8988T (cell line): ENCODE measurements at places on chromosomes 4 and X.

GRCh38 chrX:118528071-118528737 lies 32.6 kb downstream of the DOCK11 start:
- DNase-seq: no peak

GRCh38 chr4:89720981-89721380 lies 116.0 kb downstream of the SNCA start:
- DNase-seq: no peak

GRCh38 chr4:12993923-12994322 lies 490.2 kb downstream of the RAB28 start:
- DNase-seq: no peak

GRCh38 chrX:19702856-19703255 lies 184.5 kb downstream of the SH3KBP1 start:
- DNase-seq: no peak

DNA sequence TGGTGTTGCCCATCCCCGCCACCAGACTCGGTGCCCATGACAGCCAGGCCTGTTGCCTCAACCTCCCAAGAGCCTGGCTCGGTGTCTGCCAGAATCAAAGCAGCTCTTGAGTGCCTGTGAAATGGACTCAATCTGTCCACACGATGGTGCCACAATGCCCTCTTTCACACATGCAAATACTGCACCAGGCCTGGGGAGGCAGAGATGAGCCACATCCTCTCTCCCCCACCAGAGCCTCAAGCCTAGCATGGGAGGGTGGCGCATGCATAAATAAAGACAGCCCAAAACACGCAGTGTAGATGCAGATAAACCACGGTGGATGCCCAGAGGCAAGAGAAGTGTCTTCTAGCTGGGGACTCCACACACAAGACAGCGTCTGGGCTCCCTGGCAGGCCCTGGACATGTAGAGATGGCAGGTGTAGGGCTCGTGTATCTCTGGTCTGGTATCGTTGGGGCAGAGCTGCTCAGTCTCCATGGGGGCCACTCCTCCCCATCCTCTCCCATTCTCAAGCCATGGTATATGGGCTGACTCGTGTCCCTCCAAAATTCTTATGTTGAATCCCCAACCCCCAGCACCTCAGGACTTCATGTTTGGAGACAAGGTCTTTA lies 65.6 kb downstream of the JAKMIP1 start:
- peak; percentile 74 for DNase-seq

GRCh38 chr4:79325864-79326328 lies at the start of gene NAA11:
TSS of gene NAA11 (minus strand) at chr4:79326061. CDS start at chr4:79325877, 184 bp downstream.
- DNase-seq: no peak

GRCh38 chr4:107060388-107060787 lies 24.3 kb upstream of the DKK2 start:
- no peak for DNase-seq

- no peak for DNase-seq
Observed at GRCh38 chr4:73735231-73735630, 5.1 kb upstream of the CXCL8 start.

DNA sequence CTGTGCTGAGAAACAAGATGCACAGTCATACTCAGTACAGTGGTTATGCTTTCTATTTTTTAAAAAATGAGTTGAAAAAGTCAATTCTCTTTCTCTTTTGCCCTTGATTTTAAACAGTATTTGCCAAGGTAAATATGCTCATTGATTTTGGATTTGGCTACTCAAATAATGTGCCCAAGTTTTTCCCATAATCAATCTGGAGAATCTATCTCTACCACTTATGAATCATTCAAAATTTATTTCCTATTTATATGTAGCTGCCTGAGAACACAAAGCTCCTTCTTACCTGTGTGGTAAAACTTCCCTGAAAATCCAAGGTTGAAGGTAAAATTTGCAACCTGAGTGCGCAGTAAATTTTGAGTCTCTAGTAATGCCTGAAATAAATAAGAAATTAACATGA lies 136.5 kb downstream of the NDST4 start:
- no peak for DNase-seq

DNA sequence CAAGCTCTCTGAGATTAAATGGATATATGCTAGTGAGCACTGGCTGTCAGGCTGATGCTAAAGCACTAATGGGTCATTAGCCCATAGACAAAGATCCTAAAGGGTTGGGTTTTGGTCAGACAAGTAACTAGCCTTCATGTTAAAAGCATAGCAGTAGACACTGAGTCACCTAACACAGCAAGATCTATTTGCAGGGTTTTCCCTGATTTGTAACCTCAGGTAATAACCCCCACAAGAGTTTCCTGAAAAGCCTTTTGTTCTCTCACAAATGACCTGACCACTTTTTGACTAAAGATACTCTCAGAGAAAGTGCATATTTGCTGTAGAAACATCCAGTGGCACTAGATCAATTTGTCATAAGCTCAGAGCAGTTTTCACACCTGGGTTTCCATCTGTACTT lies 251.1 kb upstream of the TEX13A start:
- no peak for DNase-seq

GRCh38 chr4:155548173-155548572 lies 118.5 kb upstream of the GUCY1A1 start:
- DNase-seq: no peak

DNA sequence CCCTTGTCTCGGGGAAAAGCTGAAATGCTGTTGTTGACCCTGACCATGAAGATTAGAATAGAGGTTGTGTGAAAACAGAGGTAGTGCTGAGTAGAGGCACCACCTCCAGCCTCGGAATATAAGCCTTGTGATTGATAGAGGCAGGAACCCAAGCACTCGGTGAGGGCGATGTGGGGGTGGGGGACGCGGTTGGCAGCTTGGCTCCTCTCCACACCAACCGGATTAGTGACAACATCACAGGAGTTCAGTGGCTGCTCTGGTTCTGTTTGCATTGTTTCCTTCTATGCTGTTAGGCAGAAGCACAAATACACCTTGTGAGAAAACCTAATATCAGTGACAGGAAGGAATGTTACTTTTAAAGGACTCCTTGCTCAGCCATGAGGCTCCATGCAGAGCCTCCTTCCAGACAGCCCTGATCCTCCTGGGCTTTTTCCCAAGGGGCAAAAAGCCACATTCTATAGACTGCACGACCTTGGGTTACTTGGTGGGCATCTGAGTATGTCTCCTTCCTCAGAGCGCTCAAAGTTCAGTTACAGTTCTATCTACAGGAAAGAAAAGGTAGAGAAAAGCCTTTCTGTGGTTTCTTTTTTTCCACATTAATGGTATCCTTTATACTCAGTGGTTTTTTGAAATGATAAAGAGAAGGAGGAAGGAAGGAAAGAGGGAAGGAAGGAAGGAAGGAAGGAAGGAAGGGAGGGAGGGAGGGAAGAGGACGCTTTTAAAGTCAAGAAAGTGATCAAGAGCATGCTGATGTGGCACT lies 150.4 kb upstream of the NOCT start:
- no peak for DNase-seq

- DNase-seq: no peak
Observed at GRCh38 chr4:169604131-169604900, 8.1 kb downstream of the NEK1 start.

GRCh38 chr4:100582146-100582545 lies 64.3 kb upstream of the EMCN start:
- no peak for DNase-seq

GRCh38 chr4:36064117-36064516 lies 180.2 kb downstream of the ARAP2 start:
- DNase-seq: no peak

DNA sequence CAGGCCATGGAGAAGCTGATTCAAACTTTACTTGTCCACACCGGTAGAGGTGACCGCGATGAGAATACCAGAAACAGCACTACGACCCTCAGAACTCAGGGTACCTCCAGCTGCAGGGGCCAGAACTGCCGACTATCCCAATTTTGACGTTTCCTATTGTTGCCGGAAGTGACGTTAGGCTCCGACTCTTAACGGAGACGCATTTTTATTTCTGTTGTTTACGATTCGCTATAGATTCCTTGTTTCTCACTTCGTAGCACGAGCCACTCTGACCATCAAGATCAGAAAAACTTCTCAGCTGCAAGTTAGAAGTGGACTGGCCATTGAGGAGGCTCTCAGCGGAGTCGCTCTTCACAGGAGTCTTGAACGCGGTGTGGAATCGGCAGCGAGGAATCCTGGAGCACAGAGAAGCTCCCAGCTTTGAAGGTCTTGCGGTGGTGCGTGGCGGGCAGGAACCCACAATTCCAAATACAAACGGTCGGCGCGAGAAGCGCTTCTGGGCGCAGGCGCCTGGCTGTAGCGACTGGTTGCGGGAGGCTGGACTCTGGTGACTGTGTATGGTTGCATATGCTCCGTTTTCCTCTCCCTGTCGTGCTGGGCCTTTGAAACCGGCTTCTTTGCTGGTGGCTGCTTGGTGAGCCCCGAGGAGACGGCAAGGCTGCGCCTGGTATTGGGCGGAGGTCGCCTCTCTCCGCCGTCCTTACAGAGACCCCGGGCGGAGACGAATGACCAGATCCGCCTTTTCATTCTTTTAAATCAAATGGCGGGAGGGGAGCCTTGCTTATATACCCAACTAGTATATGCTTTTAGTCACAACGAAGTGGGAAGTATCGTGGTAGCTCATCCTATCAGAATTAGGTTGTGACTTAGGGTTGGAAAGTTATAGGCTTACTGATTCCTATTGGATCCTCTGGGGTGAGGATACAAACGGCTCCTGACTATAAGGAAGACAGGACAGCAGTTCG lies at the start of the genes CEP44 and FBXO8:
Gene CEP44 (plus strand): TSS at position 405 of the 965 bp plus-strand sequence. CDS start 15,211 bp downstream, outside the sequence.
Gene FBXO8 (minus strand): TSS at position 161 of the 965 bp plus-strand sequence. CDS start 20,575 bp downstream, outside the sequence.
- DNase-seq: peak; percentile 15

- DNase-seq: no peak
Observed at GRCh38 chrX:100895365-100896075, 21.4 kb upstream of the NOX1 start.

DNA sequence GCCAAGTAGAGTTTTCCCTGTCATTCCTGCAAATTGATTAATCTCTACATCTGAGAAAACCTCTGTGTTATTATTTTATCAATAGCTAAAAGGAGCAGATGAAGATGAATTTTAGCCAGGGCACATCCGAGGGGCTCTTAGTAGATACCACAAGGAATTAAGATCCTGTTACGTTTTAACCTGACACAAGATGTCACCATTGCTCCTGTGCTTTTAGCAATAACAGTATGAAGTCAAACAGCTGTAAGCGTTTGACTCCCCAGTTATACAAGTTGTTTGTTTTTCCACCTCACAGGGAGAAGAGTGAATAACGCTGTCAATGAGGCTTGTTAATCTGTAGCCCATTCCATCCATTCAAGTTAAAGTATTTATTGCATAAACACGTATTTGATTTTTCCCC lies 76.0 kb upstream of the AP1S2 start:
- peak; percentile 21 for DNase-seq

DNA sequence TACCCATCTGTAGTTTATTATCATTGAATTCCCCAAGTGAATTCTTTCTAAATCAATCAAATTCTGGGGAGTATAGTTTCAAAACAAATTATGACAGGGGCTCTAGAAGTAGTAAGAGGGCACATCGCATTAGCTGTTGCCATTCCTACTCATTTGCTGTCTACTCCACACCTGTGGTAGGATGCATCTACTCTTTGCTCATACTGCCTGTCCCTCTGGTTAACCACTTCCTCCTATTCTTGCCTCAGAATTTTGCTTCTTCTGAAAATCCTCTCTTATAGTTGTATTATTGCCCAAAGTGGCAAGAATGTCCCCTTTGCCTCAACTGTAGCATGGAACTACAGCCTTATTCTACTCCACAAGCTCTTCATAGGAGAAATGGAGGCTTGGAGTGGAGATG lies 12.7 kb upstream of the DGKK start:
- DNase-seq: no peak

GRCh38 chrX:17549107-17549651 lies 174.2 kb downstream of the NHS start:
- DNase-seq: no peak

- DNase-seq: no peak
Observed at GRCh38 chr4:1814453-1814852, 21.4 kb downstream of the FGFR3 start.

GRCh38 chrX:20712811-20713210 lies 446.1 kb upstream of the RPS6KA3 start:
- no peak for DNase-seq

DNA sequence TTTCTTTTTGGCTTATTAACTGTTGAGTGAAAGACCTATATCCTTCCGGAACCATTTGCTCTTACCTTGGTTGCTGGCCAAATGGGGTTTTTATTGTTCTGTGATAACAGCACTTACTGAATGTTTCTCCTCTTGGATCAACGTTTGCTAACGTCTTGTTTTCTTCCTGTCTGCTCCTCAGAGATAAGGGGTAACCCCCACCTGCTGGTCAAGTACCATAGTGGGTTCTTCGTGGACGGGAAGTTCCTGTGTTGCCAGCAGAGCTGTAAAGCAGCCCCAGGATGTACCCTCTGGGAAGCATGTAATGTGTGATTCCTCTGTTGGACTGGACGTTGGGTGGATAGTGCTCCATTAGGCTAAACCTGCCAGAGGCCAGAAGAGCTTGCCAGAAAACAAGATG lies 15.3 kb downstream of the BMX start:
- DNase-seq: no peak

GRCh38 chr4:150546286-150546685 lies 35.7 kb upstream of the MAB21L2 start:
- no peak for DNase-seq

DNA sequence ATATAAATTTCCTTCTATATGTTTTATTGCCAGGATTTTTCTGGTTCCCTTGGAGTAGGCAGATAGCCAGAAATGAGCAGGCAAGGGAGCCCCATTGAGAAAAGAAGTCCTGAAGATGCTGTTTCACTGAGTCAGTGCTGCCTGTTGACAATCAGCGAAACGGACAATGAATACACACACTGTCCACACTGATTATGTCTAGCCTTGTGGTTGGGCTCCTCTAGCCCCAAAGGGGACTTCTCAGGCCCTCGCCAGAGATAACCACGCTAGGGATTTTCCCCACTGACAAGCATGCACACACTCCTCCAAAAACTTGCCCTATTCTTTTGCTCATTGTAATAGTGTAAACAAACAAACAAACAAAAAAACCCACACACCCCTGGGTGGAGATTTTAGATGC lies 369.3 kb downstream of the DMD start:
- DNase-seq: no peak

GRCh38 chr4:56130606-56131155 lies 181.9 kb downstream of the CEP135 start:
- DNase-seq: no peak
